ENCODE measurements at places on chromosomes 12 and 14.

- no peak for DNase-seq
Observed at GRCh38 chr14:90060965-90061684, 669 bp upstream of the KCNK13 start.

GRCh38 chr12:49428793-49429192 lies 61.5 kb downstream of the SPATS2 start:
- DNase-seq, result no peak

DNA sequence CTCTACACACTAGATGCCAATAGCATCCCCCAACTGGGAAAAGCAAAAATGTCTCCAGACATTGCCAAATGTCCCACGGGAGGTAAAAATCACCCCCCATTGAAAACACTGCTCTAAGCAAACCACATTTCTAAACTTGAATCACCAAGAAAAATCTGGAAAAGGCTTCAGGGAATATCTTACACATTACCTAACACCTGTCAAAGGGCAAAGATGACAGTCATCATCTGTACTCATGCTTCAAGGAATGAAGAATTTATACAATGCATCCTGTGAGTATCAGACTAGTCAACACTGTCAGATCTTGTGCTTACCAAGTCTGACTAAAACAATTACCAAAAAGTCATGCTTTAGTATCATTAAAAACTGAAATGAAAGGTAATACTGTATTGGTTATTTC lies 161.6 kb upstream of the SOX5 start:
- no peak for DNase-seq

GRCh38 chr14:91506226-91506625 lies 3.9 kb downstream of the PPP4R3A start:
- no peak for DNase-seq

GRCh38 chr12:73180734-73181133 lies 908.6 kb downstream of the TRHDE start:
- no peak for DNase-seq

GRCh38 chr12:4454315-4454860 lies 8.8 kb upstream of the FGF6 start:
- DNase-seq, result no peak

DNA sequence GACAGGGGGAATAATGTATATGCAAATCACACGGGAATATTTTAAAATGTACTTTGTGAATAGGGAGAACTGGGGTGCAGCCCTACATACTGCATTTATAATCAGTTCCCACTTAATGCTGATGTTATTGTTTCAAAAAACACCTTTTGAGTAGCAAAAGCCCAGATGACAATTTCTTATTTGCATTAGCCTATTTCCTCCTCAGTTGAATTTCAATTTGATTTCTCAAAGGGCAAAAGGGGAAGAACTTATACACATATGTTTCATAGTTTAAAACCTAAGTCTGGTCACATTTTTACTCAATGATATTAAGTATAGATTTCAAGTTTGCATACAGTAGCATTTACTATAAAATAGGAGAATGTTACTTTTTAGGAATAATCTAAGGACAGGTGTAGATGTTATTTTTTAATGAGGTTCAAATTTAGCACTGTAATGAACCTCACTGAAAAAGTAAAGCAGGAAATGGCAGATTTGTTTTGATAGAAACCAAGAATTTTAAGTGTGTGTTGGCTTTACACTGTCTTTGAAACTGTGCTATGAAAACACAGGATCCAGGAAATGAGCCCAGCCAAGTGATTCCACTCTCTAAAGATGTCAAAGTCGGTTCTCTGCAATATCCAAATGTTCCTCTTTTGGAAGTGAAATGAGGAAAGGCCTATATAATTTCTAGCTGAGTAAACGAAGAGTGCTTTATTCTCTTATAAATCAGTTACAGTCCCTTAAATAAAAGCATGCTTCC lies 367.4 kb downstream of the BTG1 start:
- DNase-seq, result no peak

GRCh38 chr12:111215881-111216280 lies 153.0 kb downstream of the PHETA1 start:
- no peak for DNase-seq

- no peak for DNase-seq
Observed at GRCh38 chr14:91841065-91841464, 26.3 kb downstream of the TC2N start.

- DNase-seq, result no peak
Observed at GRCh38 chr14:32552766-32553165, 223.7 kb downstream of the AKAP6 start.

DNA sequence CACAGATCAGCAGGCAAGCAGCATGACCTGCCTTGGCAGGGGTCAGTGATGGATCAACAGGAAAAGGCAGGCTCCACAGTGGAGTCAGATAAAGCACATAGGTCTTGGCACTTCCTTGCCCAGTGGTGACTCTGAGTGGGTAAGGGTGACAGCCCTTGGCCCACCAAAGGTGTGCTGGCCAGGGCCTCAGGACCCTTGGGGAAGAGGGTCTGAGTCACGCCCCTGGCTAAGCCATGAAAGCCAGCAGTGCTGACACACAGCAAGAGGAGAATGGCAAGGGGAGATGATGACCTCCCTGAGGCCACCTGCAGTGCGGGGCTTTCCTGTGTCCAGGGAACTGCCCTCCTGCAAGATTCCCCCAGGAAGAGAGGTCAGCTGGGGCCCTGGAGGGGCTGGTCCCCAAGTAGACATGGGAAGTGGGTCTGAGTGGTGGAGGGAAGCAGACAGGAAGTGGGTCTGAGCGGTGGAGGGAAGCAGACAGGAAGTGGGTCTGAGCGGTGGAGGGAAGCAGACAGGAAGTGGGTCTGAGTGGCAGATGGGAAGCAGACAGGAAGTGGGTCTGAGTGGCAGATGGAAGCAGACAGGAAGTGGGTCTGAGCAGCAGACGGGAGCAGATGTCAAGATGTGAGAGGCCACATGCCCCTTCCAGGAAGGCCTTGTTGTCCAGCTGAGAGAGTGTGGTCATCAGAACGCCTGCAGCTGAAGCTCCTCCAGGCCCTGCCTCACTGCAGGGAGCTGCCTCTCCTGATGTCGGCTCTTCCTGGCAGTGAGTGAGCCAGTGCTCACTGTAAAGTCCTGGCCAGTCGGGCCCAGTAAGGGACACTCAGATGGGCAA lies 34.8 kb downstream of the DIO3 start:
- DNase-seq, result peak; percentile 21

- DNase-seq, result peak; percentile 92
Observed at GRCh38 chr14:68792979-68793733, at the start of gene ZFP36L1. Gene ZFP36L1 (minus strand): TSS chr14:68793067. CDS start chr14:68792938, 129 bp downstream.

GRCh38 chr12:93115198-93115601 lies 186.1 kb upstream of the EEA1 start:
- DNase-seq, result no peak

DNA sequence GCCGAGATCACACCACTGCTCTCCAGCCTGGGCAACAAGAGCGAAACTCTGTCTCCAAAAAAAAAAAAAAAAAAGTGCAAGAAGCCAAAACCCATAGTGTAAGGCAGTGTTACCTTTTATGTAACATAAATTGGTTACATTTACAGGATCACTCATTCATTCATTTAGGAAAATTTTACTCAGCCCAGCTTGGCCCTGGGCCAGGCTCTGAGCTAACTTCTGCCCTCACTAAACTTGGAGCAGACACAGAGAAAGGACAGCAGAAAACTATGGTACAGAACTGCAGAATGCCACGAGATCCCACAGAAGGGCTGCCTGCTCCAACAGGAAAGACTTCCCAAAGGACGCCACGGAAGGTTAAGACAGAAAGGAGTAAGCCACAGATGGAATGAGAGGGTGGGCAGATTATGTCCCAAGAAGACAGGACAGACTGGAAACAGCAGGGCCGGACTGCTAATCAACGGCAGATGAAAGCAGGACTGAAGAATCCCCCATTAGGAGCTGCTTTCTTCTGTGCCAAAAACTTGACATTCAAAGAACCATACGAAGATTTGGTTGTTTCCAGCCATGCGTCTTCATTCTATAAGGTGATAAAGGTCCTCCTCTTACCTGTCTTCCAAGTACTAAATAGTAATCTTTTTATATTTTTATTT lies 18.9 kb downstream of the PPP1R13B start:
- no peak for DNase-seq

DNA sequence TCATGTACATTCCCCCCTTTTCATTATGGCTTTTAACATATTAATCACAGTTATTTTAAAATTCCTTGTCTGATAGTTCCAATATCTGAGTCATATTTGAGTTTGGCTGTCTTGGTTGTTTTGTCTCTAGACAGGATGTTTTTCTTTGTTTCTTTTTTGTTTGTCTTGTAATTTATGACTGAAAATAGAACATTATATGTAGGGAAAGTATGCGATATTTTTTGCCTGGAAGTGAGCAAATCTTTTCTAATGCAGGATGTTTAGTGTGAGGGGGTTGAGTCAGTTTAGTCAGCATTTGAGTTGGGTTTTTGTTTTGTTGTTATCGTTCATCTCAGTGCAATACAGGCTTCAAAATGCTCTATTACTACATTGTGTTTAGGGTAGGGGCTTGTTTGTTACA lies 239.7 kb downstream of the SNAPC1 start:
- no peak for DNase-seq

DNA sequence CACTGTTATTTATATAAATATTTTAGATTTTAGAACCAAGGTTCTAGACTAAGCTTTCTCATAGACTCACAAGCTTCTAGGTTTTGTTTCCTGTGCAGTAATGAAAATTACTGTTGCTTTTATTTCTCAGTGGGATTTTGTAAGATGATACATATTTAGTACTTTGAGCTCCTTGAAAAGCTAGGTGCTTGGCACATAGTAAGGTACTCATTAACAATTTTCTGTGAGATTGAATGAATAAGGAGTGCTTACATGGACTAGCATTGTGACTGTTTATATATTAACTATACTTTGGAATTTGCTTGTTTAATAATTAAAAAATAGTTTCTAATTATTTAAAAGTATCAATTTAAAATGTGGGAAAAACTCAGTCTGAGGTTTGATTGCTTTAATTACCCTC lies 85.7 kb downstream of the MIA2 start:
- no peak for DNase-seq

- no peak for DNase-seq
Observed at GRCh38 chr14:69750495-69750894, 16.4 kb upstream of the SRSF5 start.

DNA sequence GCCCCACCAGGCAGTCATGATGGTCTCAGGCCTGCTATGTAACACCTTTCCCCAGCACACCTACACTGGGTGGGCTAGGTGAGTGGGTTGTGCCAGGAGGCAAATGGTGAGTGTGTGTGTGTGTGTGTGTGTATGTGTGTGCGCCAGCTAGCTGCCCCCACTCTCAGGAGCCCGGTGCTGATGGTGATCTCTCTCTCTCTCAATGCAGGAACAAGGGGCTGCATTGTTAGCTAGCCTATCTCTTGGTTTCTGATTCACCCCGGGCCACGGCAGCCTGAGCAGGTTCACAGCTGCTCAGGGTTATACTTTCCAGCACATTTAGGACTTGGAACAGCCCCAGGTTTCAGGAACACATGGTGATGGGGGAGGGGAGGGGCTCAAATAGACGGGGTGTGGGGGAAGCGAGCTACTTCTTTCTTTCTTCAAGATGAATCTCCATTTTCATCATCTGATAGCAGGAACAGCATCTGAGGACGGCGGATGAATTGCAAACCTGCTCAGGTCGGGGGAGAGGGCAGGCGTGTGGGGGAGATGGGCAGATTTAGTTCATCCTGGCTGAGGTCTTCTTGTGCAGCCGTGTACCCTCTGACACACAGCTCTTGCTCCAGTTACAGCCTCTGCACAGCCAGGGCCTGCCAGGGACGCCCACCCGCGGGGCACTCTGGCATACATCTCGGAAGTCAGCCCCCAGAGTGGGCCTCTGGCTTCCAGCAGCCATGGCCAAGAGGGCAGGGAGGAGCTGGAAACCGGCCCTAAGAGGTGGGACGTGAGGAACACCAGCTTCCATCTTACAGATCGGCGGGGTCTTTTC lies 137.6 kb downstream of the ZFP36L1 start:
- no peak for DNase-seq

DNA sequence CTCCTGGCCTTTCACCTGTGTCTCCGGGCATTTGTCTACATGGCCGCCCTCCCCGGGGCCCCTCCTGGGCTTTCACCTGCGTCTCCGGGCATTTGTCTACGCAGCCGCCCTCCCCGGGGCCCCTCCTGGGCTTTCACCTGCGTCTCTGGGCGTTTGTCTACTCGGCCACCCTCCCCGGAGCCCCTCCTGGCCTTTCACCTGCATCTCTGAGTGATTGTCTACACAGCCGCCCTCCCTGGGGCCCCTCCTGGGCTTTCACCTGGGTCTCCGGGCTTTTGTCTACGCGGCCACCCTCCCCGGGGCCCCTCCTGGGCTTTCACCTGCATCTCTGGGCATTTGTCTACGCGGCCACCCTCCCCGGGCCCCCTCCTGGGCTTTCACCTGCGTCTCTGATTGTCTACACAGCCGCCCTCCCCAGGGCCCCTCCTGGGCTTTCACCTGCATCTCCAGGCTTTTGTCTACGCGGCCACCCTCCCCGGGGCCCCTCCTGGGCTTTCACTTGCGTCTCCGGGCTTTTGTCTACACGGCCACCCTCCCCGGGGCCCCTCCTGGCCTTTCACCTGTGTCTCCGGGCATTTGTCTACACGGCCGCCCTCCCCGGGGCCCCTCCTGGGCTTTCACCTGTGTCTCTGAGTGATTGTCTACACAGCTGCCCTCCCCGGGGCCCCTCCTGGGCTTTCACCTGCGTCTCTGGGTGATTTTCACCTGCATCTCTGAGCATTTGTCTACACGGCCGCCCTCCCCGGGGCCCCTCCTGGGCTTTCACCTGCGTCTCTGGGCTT lies 68.0 kb upstream of the GALNT9 start:
- DNase-seq, result no peak
